ENCODE measurements at places on chromosomes 11 and 22. TPM values are rescaled to one million over a fixed set of nuclear protein-coding genes. Genes with fewer than 3 reads are reported as not detected.

DNA sequence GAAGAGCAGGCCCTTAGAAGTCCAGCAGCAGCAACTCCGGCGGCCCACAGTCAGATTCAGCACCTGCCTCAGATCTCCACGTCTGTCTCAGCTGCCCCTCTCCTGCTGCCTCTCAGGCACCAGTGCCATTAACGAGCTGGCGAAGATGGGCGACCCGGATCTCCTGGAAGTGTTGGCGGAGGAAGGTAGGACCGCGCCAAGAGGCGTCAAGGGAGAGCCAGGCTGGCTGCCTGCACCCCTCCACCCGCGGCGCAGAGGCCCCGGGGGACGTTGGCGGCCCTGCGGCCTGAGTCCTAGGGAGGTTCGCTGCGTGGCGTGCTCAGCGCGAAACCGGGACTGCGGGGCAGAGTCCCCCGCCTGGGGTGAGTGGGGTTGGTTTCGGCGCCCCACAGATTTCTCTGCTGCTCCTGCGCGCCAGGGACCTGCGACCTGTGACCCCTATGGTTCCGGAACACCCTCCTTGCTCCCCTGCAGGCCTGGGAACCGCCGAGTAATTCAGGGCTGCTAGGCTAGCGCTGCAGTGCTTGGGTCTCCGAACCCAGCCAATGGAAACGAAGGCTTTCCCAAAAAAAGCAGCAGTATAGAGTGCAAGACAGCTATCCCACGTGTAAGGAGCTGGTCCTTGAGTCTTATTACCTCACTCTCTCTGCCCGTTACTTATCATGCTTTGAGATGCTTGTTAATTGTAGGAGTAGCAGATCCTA lies 615 bp downstream of the ANO5 start:
- peak; percentile 8 for DNase-seq

- peak; percentile 79 for DNase-seq
Observed at GRCh38 chr22:27420817-27421361, 380.7 kb downstream of the MN1 start.

DNA sequence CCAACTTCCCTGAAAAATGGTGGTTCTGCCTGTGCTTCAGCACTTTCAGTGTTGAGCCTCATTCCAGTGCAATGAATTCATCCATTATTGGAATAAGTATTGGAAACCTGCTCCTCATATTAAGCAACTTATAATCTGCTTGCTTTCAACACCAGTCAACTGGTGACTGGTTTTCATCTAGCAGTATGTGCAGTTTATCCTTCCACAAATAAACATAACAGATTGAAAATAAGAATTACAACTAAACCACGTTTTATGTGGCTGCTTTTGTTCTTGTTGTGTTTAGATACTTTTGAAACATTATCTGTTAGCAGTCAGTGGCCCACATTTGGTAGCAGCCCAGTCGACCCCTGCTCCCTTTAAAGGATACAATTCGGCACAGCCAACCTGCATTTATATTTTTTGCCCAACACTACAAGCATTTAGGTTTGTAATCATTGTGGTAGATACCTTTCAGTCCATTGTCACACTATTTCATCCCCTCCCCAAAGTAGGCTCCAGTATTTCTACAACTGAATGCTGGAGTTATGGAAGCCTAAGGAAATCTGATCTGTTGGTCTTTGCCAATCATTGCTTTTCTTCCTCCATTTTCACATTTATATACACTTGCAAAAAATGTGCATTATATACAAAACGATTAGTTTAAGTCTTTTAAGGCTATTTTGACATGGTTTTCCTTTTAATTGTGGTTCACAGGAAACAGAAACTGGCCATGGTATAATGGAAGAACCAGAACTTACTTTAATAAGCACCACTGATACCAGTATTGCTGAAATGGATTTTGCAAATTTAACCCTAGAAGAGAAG lies 13.1 kb downstream of the TAF1D start:
- DNase-seq, result no peak

- no peak for DNase-seq
Observed at GRCh38 chr11:94450048-94450447, 43.6 kb downstream of the MRE11 start.

Gene VPS51
- 122 TPM for polyA plus RNA-seq

Gene KRTAP5-8
- not detected for polyA plus RNA-seq

Data from right lung (tissue), 10 donors.